ENCODE measurements at places on chromosomes 1 and 21.

DNA sequence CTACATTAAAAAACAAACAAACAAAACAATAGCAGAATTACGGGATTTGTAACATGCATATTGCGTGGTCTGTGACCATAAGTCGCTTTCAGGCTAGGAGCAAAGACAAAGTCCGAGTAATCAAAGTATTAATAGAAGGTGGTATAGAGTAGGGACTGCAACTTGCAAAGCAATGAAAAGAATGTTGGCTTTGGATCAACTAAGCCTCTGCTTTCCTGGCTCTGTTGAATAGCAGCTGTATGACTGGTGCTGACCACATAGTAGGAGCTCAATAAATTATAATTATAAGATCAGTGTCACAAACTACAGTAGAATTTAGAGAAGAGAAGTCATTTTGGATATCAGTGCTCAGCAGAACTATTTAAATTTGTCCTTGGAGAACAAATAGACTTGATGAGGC lies 586.4 kb downstream of the DPYD start:
- peak; percentile 90 for DNase-seq

DNA sequence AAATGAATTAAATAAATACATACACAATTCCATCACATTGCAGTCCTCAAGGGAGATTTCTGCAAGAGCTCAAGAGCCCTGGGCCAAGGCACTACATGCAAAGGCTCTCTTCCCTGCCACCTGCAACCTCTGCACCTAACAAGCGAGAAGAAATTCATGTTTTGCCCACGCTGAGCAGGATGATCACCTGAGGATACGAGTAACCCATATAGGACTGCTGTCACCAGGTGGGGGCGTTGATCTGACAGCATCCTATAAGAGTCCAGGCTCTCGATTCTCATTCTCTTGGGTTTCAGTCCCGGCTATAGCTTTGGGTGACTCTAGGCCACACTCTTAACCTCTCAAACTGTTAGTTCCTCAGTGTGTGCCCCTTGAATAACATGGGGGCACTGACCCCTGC lies 18.7 kb upstream of the SPOCD1 start:
- no peak for DNase-seq

- no peak for DNase-seq
Observed at GRCh38 chr21:30813174-30813573, at the start of gene KRTAP8-1. KRTAP8-1 (minus strand) TSS chr21:30813274; CDS start chr21:30813220, 54 bp downstream.

DNA sequence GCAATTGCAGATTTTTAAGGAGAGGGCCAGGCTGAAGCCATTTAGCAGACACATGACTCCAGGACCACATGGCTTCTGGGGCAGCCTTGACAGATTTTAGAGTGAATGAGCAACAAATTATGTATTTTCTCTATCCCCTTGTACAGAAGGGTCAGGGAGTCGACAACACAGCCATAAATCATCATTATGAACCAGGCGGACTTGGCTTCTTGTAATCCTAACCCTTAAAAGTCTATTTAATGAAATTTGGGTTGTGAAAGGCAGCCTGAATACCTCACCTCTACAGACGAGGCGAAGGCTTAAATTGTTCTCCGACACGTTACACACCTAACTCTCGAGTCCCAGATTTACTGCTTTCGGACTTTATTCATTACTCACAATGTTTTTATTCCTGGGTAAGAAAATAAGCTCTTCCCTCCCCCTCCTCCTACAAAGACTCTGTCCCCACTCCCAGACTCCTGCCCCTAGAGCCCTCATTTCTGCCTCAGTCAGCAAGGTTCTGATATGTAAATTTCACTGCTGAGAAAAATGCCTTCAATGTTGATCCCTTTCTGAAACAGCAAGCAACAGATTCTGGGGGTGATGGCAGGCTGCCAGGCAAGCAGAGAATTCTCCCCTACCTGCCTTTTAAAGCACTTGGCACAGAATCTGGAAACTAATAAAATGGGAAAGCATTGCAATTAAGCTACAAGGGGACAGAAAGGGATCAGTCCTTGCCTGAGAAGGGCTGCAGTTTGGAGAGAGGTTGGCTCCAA lies 51.6 kb downstream of the PLPP3 start:
- DNase-seq, result no peak

DNA sequence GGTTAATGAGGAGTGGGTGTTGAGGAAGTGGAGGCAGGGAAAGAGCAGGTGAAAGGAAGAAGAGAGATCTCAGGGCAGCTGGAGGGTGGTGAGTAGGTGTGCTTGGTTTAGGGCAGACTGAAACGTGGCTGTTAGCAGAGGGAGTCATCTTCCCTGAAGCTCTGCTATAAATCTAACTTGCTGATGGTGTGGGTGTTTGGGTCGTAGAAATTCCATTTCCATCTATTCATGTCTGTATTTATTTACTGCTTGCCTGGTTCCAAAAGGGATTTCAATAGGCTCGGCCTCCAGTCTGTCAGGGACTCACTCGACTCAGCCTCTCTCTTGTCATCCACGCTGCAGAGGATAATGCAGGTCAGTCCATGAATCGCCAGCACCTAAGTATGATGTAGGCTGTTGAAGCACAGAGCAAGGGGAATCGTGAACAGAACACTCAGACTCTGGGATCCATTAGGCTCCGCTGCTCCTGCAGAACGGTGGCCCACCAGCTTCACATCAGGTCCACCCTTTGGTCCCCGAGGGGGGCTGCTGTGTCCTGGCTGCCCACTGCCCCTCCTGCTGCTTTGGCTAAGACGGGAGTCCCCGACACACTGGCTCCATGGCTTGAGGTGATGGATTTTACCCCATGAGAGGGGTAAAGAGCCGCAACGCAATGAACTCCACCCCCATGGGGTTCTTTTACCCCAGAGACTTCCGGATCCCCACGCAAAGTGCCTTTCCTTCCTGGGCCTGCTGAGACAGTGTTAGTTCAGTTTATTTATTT lies 156.2 kb downstream of the RHOU start:
- no peak for DNase-seq

DNA sequence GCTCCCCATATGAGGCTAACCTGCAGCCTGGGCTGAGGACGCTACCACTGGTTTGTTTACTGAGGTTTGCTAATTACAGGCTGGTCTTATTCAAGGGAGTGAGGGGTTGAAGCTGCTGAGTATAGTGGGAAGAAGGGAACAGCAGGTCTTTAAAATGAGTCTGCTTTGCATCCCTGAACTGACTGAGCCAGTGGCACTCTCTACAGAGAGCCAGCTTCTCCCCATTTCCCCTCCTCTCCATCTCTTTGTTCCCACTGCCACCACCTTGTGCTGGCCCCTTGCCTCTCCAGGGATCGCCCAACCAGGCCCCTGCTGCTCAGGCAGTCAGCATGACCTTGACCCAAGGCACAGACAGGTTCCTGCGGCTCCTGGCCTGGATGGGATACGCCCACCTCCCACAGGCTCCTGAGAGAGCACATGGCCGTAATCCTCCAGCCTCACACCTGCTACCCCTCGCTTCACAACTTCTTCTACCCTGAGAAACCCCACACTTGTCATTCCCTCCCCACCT lies 45.0 kb downstream of the IER5 start:
- DNase-seq, result no peak

GRCh38 chr1:78176448-78176847 lies 130.7 kb downstream of the GIPC2 start:
- peak; percentile 75 for DNase-seq

DNA sequence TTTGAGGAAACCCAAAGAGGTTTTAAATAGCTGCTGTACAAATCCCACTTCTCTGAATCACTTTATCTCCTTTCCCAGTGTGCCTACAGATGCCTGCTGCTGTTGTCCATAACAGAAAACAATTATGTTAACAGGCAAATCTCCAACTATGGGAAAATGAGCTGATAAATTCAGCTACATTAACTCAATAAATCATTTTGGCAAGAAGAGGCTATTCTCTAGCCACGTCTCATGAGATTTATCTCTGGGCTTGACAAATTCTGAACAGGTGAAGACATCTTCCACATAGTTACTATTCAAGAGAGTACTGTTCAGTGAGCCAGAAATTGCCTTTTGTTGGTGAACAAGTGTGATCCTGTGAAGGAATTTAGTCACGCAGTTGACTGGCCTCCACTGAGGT lies 327.1 kb upstream of the FMN2 start:
- DNase-seq, result no peak

DNA sequence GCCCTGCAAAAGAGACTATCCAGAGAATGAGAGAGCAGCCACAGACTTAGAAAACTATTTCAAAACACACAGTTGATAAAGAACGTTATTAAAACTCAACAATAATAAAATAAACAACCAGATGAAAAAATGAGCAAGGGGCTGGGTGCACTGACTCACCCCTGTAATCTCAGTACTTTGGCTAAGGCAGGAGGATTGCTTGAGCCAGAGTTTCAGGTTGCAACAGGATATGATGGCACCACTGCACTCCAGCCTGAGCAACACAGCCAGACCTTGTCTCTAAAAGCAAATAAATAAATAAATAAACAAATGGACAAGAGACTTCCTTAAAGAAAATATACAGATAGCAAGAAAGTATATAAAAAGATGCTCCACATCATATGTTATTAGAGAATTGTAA lies 144.6 kb downstream of the LRRIQ3 start:
- no peak for DNase-seq

- DNase-seq, result peak; percentile 49
Observed at GRCh38 chr1:243939167-243939848, 89.3 kb upstream of the AKT3 start.

DNA sequence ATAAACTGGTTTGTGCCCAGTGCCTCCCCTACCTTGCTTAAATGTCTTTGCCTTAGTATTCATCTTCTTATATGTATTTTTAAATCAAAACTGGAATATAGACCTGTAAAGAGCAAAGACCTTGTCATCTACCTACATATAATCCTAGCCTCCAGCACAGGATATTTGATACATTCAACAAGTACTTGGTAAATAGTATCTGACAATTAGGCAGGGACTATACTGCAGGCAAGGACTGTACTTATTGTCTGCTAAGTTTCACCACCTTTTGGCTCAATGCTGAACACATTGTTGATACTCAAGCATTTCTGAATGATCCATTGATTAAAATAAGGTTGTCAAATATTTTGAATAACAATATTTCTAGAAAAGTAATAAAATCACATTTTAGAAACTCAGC lies 96.4 kb downstream of the PKN2 start:
- no peak for DNase-seq

DNA sequence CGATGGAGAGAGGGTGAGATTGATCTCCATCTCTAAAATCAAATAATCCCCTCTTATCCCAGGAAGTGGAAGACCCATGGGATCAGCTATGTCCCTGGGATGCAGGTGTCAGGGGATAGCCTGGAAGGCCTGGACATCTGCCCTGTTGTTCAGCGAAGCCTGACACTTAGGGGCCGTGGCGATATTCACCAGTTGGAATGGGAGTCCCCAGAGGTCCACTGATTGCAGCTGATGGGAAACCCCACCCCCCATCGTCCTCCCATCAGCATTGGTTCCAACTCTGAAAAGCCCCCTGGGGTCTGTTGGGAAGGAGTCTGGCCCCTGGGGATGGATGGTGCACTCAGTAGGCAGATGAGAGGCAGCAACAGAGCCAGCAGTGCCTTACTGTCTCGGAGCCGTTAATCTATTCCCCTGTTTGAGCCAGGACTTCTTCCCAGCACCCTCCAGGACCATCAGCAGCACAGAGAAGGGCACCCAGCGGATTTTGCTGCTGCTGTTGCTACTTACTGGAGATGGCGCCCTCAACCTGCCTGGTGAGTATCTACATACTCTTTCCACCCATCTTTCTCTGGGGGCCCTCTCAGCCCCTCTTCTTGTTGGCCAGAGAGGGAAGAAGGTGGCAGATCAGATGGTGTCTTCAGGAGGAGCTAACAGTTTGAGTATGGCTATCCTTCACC lies 13.4 kb downstream of the CATSPER4 start:
- DNase-seq, result no peak

GRCh38 chr1:172211221-172211620 lies 209.3 kb upstream of the C1orf105 start:
- DNase-seq, result no peak

- no peak for DNase-seq
Observed at GRCh38 chr1:205369701-205370123, 13.0 kb upstream of the KLHDC8A start.

DNA sequence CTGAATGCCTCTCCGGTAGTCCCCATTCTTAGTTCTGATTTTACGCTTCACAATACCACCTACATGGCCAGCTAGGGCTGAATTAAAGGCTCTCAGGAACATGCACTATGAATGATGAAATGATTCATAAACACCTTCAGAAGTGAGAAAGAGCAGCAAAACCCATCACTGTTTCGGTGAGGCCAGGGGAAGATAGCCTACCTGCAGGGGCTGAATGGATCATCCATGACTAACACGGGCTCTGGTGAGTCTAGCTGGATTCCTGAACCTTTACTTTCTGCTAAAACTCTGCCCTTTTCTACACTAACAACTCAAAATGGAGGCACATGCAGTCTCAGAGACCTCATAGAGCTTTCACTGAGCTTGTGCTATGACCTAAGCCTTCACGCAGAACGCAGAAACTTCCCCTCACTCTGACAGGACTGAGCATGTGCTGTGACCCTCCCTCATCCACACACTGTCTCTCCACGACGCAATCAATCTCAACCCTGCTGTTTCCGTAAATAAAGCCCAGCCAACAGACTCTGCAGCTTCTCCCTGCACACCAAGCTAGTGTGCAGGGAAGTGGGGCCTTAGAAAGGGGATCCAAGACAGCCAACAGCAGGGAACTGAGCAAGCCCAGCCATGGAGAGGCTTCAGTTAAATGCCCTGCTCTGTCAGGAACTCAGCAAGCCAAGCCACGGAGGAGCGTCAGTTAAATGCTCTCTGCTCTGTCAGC lies 207.8 kb downstream of the SLC45A1 start:
- DNase-seq, result peak; percentile 88

- DNase-seq, result no peak
Observed at GRCh38 chr1:97903626-97904025, 17.2 kb downstream of the DPYD start.

GRCh38 chr1:47186267-47187185 lies 3.3 kb downstream of the PDZK1IP1 start:
- no peak for DNase-seq

- DNase-seq, result no peak
Observed at GRCh38 chr1:31154000-31154631, 85.6 kb downstream of the NKAIN1 start.

DNA sequence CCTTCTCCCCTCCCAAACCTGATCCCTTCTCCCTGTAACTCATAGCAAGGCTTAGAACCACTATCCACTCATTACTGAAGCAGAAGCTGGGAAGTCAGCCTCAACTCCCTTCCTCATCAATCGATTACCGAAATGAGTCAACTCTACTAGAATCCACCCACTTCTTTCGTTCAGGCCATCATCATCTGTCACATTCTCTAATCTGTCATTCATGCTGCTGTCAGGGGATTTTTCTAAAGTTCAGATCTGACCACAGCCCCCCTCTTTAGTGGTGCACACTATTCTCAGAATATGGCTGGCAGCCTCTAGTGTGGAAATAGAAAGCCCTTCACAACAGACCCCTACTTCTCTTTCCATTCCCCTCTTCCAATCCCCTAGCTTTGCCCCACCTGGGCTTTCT lies 5.1 kb downstream of the NT5C1A start:
- DNase-seq, result no peak
